ENCODE measurements at places on chromosomes 3 and 15. TPM values are rescaled to one million over a fixed set of nuclear protein-coding genes. Genes with fewer than 3 reads are reported as not detected.

Gene PRSS50
- total RNA-seq, result not detected

Gene RYK
- 28.9 TPM for total RNA-seq

Gene FGF7
- total RNA-seq, result not detected

Gene PDIA5
- 30.9 TPM for total RNA-seq

Gene HRH1
- 6.1 TPM for total RNA-seq

Gene COL6A5
- not detected for total RNA-seq

Gene DNAJA4
- not detected for total RNA-seq

Gene GOLGA8S
- total RNA-seq, result 0.18 TPM

Gene RBP2
- not detected for total RNA-seq

Gene FBXW12
- total RNA-seq, result not detected

Gene CTXN2
- total RNA-seq, result 0.02 TPM

Gene HAUS2
- total RNA-seq, result 21.8 TPM

Gene SMCO1
- total RNA-seq, result not detected

Gene MKRN2OS
- total RNA-seq, result not detected

Gene ZNF860
- total RNA-seq, result 1.4 TPM

Gene MEIS2
- 9.8 TPM for total RNA-seq

Gene TMEM212
- not detected for total RNA-seq

Gene TFG
- total RNA-seq, result 158 TPM

Gene NEK10
- 0.64 TPM for total RNA-seq

Gene PLSCR2
- 0.11 TPM for total RNA-seq

Gene SNTN
- total RNA-seq, result not detected

Gene NDN
- 0.07 TPM for total RNA-seq

Gene FRMD5
- total RNA-seq, result 2.3 TPM

Gene TUSC7
- total RNA-seq, result not detected

Gene CAPN3
- 0.27 TPM for total RNA-seq

Measured in A549 treated with dexamethasone at 1 μM for 4 hours (cell line).